Chondrocyte (in vitro differentiated cells): ENCODE measurements at places on chromosomes 2 and 18. TPM values are rescaled to one million over a fixed set of nuclear protein-coding genes. Genes with fewer than 3 reads are reported as not detected.
A peak's percentile ranks its signal among the peaks of the same experiment; 100 is the strongest.

GRCh38 chr2:200405599-200406298 is 99.3 kb downstream of the SPATS2L start:
- peaks cover 20% of the 10 kb centered on the region for H3K36me3 ChIP-seq
- peak overlapping the region; percentile 20 for H3K4me3 ChIP-seq

DNA sequence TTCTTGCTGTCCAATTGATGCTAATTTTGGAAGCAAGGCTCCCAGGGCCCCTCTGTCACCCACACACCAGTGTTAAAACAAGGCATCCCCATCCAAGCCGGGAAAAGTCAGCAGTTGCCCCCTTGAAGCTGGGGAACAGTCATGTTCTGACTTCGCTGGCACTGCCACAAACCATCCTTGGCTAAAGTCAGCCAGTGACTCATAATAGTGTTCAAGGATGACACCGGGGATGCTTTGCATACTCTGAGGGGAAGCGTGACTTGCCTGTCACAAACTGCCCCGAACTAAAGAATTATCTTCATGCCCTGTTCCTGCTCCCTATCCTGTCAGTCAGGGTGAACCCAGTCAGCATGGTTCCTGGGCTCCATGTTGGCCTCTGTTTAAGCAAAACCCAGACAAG is 37.0 kb downstream of the TGFA start:
- no peak overlapping the region for H3K4me3 ChIP-seq
- H3K27ac ChIP-seq = no peak overlapping the region
- peaks cover 25% of the 10 kb centered on the region for H3K27me3 ChIP-seq

GRCh38 chr2:3291750-3292149 is 85.9 kb downstream of the EIPR1 start:
- no peak overlapping the region for H3K4me3 ChIP-seq
- no peaks in the 10 kb centered on the region for H3K36me3 ChIP-seq
- no peak overlapping the region for H3K27ac ChIP-seq
- H3K4me1 ChIP-seq = no peaks in the 10 kb centered on the region
- no peaks in the 10 kb centered on the region for H3K27me3 ChIP-seq

GRCh38 chr2:209721497-209721896 is 50.1 kb upstream of the UNC80 start:
- H3K27ac ChIP-seq = no peak overlapping the region
- H3K36me3 ChIP-seq = peaks cover 1% of the 10 kb centered on the region
- no peak overlapping the region for H3K4me3 ChIP-seq
- H3K27me3 ChIP-seq = no peaks in the 10 kb centered on the region
- peaks cover 3% of the 10 kb centered on the region for H3K4me1 ChIP-seq

DNA sequence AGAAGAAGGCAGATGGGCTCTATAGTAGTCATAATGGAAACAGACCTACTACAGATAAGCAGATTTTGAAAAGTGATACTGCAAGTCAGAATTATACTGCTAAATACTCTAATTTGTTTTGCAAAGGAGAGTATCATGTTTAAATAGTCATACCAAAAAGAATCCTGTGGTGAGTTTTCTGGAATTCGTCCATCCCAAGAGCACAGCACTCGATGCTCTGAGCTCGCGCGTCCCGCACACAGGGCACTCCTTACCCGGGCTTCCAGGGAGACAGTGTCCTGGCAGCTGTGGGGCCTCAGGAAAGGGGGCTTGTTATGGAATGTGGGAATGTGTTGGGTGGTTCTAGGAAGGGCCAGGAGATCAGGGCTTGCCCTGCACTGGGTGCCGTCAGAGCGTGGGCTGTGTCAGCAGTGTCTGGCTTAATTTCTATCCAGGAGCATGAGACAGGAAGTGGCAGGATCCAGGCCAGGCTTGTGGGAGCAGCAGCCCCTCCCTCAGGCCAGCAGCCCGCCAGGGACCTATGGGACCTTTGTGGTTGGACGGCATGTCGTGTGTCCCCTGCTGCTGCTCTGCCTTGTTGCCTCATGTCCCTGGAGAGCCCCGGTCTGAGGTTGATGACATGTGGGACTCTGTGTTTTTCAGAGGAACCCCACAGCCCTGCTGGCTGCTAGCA is 193.2 kb upstream of the TPO start:
- H3K4me1 ChIP-seq = peaks cover 9% of the 10 kb centered on the region
- peaks cover 22% of the 10 kb centered on the region for H3K27me3 ChIP-seq
- H3K27ac ChIP-seq = peak overlapping the region; percentile 94
- no peak for DNase-seq

- no peaks in the 10 kb centered on the region for H3K27me3 ChIP-seq
- no peak overlapping the region for H3K4me3 ChIP-seq
- H3K27ac ChIP-seq = peak overlapping the region; percentile 13
- H3K36me3 ChIP-seq = no peaks in the 10 kb centered on the region
- DNase-seq = no peak
Measured at GRCh38 chr2:235638541-235639427, 144.9 kb downstream of the AGAP1 start.

GRCh38 chr2:128424406-128425171 is 105.9 kb upstream of the HS6ST1 start:
- H3K27me3 ChIP-seq = no peaks in the 10 kb centered on the region
- peaks cover 38% of the 10 kb centered on the region for H3K4me1 ChIP-seq
- DNase-seq = peak; percentile 36

- peaks cover 2% of the 10 kb centered on the region for H3K4me1 ChIP-seq
- peaks cover 16% of the 10 kb centered on the region for H3K27me3 ChIP-seq
- no peaks in the 10 kb centered on the region for H3K36me3 ChIP-seq
- H3K27ac ChIP-seq = no peak overlapping the region
Measured at GRCh38 chr2:41483226-41483625, 564.6 kb upstream of the PKDCC start.

GRCh38 chr2:227815066-227815465 is 1.4 kb downstream of the CCL20 start:
- H3K36me3 ChIP-seq = peaks cover 4% of the 10 kb centered on the region
- H3K4me1 ChIP-seq = peaks cover 67% of the 10 kb centered on the region
- no peak for DNase-seq
- H3K27ac ChIP-seq = no peak overlapping the region
- H3K27me3 ChIP-seq = no peaks in the 10 kb centered on the region

GRCh38 chr18:72412927-72413326 is 131.2 kb downstream of the CBLN2 start:
- H3K27me3 ChIP-seq = no peaks in the 10 kb centered on the region
- no peak overlapping the region for H3K27ac ChIP-seq
- H3K4me3 ChIP-seq = no peak overlapping the region
- H3K4me1 ChIP-seq = no peaks in the 10 kb centered on the region

GRCh38 chr2:167733747-167734146 is 513.6 kb downstream of the STK39 start:
- no peak overlapping the region for H3K27ac ChIP-seq
- no peaks in the 10 kb centered on the region for H3K36me3 ChIP-seq
- no peaks in the 10 kb centered on the region for H3K27me3 ChIP-seq
- peaks cover 6% of the 10 kb centered on the region for H3K4me1 ChIP-seq
- no peak for DNase-seq

DNA sequence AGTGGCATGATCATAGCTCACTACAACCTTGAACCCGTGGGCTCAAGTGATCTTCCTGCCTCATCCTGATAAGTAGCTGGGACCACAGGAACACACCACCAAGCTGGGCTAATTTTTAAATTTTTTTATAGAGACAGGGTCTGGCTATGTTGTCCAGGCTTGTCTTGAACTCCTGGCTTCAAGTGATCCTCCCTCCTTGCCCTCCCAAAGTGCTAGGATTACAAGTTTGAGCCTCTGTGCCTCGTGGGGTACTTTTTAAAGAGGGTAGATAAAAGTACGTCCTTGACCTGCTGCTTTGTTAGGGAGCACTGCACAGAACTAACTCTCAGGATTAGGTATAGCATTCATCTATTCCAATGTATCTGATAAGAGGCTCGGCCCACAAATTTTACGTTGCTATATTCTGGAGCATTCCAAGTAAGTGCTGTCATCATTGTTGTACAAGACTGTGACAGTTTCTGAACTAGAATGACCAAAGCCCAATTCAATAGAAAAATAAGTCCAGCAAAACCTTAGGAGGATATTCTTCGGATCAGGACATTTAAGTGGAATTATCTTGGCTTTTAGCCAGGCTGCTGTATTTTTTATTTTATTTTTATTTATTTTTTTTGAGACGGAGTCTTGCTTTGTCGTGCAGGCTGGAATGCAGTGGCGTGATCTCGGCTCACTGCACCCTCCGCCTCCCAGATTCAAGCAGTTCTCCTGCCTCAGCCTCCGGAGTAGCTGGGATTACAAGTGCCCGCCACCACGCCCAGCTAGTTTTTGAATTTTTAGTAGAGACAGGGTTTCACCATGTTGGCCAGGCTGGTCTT is 4.1 kb downstream of the MTCL1 start:
- peaks cover 2% of the 10 kb centered on the region for H3K36me3 ChIP-seq
- peaks cover 56% of the 10 kb centered on the region for H3K4me1 ChIP-seq
- H3K4me3 ChIP-seq = peak overlapping the region; percentile 10
- DNase-seq = no peak
- H3K27me3 ChIP-seq = no peaks in the 10 kb centered on the region
- H3K27ac ChIP-seq = peak overlapping the region; percentile 95

- DNase-seq = no peak
- no peak overlapping the region for H3K27ac ChIP-seq
- no peaks in the 10 kb centered on the region for H3K36me3 ChIP-seq
- no peaks in the 10 kb centered on the region for H3K27me3 ChIP-seq
- H3K4me1 ChIP-seq = peaks cover 57% of the 10 kb centered on the region
Measured at GRCh38 chr2:224944707-224945547, 97.3 kb downstream of the DOCK10 start.

DNA sequence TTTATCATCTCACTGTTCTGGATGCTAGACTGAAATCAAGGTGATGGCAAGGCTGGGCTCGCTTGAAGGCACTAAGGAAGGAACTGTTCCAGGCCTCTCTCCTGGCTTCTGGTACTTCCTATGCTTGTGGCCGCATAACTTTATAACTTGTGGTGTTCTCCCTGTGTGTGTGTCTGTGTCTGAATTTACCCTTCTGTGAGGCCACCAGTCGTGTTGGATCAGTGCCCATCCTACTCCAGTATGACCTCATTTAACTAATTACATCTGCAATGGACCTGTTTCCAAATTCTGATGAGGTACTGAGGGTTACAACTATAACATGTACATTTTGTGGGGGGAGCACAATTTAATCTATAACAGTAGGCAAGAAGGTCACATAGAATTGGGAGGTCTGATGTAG is 41.6 kb downstream of the LYPD6B start:
- H3K36me3 ChIP-seq = no peaks in the 10 kb centered on the region
- H3K27ac ChIP-seq = no peak overlapping the region
- DNase-seq = no peak
- H3K4me3 ChIP-seq = no peak overlapping the region

GRCh38 chr18:78758496-78758895 is 221.1 kb upstream of the SALL3 start:
- DNase-seq = no peak
- no peaks in the 10 kb centered on the region for H3K36me3 ChIP-seq
- no peaks in the 10 kb centered on the region for H3K27me3 ChIP-seq
- no peak overlapping the region for H3K4me3 ChIP-seq

DNA sequence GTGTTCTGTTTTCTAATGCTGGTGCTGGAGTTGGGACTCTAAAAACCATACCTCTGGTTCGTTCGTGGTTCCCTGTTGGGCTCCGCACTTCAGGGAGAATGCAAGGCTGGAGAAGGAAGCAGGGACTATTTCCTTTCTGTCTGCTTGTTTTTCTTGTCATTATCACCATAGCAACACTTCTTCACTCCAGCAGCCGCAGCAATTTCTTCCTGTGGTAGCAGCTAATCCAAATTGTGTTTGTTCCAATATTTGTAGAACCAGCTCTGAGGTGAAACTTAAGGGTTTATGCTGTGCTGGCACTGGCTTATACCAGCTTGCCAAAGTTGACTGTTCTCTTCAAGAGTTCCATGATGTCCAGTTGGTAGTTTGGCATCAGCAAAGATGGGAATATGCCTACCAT is 301.4 kb upstream of the SYT4 start:
- H3K27me3 ChIP-seq = peaks cover 23% of the 10 kb centered on the region
- H3K27ac ChIP-seq = no peak overlapping the region
- no peaks in the 10 kb centered on the region for H3K4me1 ChIP-seq
- DNase-seq = no peak
- no peak overlapping the region for H3K4me3 ChIP-seq
- peaks cover 2% of the 10 kb centered on the region for H3K36me3 ChIP-seq

DNA sequence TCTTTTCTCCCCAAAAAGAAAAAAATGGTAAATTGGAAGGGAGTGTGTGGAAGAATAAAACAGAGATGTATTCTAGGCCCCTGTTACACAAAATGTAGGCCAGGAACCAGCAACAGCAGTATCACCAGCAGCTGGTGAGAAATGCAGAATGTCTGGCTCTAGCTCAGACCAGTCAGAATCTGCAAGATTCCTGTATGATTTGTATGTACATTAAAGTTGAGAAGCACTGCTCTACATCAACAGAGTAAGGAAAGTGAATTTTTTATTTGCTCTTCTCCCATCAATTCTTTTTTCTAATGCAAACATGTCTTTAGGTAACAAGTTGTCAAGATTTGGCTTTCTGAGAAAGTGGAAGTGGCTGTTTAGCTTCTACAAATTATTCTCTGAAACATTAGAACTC is 235.4 kb upstream of the FANCL start:
- H3K27me3 ChIP-seq = peaks cover 15% of the 10 kb centered on the region
- DNase-seq = no peak
- H3K36me3 ChIP-seq = no peaks in the 10 kb centered on the region
- H3K27ac ChIP-seq = no peak overlapping the region
- H3K4me1 ChIP-seq = no peaks in the 10 kb centered on the region

GRCh38 chr2:170324640-170325046 is 146.7 kb downstream of the MYO3B start:
- H3K27me3 ChIP-seq = peaks cover 14% of the 10 kb centered on the region
- no peaks in the 10 kb centered on the region for H3K4me1 ChIP-seq
- H3K4me3 ChIP-seq = no peak overlapping the region
- no peak for DNase-seq

GRCh38 chr2:25411281-25411680 is 69.6 kb upstream of the DNMT3A start:
- H3K27me3 ChIP-seq = no peaks in the 10 kb centered on the region
- H3K27ac ChIP-seq = no peak overlapping the region
- DNase-seq = no peak
- H3K4me3 ChIP-seq = no peak overlapping the region

GRCh38 chr2:115400940-115401339 is 958.5 kb downstream of the DPP10 start:
- no peak overlapping the region for H3K27ac ChIP-seq
- no peaks in the 10 kb centered on the region for H3K36me3 ChIP-seq
- no peaks in the 10 kb centered on the region for H3K27me3 ChIP-seq
- no peak overlapping the region for H3K4me3 ChIP-seq
- H3K4me1 ChIP-seq = no peaks in the 10 kb centered on the region

GRCh38 chr18:60024857-60025256 is 125.1 kb downstream of the PMAIP1 start:
- peaks cover 17% of the 10 kb centered on the region for H3K4me1 ChIP-seq
- H3K4me3 ChIP-seq = no peak overlapping the region
- no peak for DNase-seq
- no peaks in the 10 kb centered on the region for H3K36me3 ChIP-seq
- H3K27ac ChIP-seq = no peak overlapping the region
- peaks cover 2% of the 10 kb centered on the region for H3K27me3 ChIP-seq

The C2orf66 gene
- total RNA-seq = 0.89 TPM in 1 of 3 replicates, not detected in the others

The DAPL1 gene
- total RNA-seq = 0.57 to 1.4 TPM in 2 of 3 replicates, not detected in the other

The MEP1B gene
- not detected in 3 replicates for total RNA-seq

The SERPINB13 gene
- not detected in 3 replicates for total RNA-seq

The ERFE gene
- 1.8 to 10.3 TPM (median 9.4 TPM) in 3 replicates for total RNA-seq

The EVX2 gene
- not detected in 3 replicates for total RNA-seq

The RAB1A gene
- 183 to 202 TPM (median 192 TPM) in 3 replicates for total RNA-seq
